ENCODE measurements at places on chromosomes 11 and 22.
A peak's percentile ranks its signal among the peaks of the same experiment; 100 is the strongest.

DNA sequence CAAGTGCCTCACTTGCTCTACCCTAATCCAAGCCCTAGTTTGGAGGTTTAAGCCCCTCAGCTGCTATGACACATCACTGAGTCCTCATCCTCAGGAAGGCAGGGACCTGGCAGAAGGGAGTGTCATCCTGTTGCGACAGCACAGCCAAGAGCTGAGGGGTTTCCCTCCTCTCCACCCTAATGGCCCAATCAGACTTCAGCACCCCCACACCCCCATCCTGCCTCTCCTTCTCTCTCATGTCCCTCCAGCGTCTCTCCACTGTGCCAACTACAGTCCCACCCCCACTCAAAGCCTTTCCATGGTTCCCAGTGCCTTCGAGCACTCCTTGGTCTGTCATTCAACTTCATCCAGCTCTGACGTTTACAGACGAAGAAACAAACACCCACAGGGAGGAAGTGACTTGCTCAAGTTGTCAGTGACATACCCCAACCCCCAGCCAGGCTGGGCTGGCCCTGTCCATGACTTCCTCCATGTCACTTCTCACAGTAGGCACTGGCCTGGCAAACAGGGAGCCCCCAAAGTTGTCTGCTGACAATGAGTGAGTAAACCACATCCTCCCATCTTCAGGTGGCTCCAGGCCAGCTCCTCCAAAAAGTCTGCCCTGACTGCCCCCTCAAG is 15.6 kb downstream of the ARAP1 start:
- DNase-seq: peak; percentile 19

GRCh38 chr11:94769880-94770279 is 1.7 kb downstream of the AMOTL1 start:
- DNase-seq: no peak

DNA sequence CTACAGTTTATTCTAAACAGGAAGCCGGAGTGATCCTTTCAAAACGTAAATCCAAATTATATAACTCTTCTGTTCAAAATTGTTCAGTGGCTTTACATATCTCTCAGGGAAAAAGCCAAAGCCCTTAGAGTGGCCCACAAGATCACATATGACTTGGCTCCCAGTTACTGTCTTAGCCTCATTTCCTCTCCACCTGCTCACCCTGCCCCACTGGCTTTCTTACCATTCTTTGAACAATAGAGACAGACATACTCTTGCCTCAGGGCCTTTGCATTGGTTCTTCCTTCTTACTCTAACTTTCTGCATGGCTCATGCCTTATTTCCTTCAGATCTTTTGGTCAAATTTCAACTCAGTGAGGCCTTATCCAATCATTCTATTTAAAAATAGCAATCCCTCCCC is 52.1 kb downstream of the STIM1 start:
- no peak for DNase-seq

- no peak for DNase-seq
Measured at GRCh38 chr11:128239306-128239705, 348.1 kb downstream of the ETS1 start.

DNA sequence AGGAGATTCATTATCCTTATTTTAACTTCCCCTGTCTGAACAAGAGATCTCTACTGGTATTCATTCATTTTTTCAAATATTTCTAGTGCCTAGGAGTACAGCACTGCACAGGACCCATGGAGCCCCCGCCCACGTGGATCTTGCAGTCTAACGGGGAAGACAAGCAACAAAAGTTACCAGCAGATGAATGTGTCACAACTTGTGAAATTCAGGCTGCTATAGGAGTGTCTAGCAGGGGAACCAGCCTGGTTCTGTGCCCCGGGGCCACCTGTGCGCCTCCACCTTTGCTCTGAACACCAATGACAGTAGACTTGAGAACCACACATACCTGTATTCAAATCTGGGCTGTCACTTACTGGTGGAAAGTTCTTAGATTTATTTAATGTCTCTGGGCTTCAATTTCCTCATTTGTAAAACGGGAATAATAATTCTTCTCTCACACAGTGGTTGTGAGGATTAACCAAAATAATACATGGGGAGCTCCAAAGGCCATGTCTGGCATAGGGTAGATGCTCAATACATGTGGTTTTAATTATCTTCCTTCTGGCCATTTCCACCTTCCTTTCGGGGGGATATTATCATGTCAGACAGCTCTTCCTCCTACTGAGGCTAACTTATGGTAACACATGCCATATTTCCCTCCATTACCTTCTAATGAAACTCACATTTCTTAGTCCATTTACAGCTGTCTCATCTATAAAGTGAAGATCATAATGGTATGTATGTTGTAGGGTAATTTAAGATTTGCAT is 17.8 kb downstream of the POU2AF1 start:
- no peak for DNase-seq

DNA sequence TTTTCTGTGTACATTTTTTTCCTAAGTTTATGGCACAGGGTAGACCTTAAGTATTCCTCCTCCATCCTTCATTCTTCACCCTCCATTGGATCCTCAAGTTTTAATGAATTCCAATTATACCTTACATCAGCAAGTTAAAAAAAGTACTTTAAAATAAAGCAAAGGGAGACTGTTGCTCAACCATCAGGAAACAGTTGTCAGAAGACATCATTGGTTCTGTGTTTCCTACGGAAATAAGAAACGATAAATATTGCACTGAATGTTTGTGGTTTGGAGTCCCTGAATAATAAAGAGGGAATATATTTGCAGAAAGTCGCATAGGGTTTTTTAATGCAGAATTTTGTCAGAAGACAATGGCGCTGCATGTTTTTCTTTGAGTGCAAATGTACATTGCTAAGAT is 28.1 kb upstream of the LDHA start:
- no peak for DNase-seq

DNA sequence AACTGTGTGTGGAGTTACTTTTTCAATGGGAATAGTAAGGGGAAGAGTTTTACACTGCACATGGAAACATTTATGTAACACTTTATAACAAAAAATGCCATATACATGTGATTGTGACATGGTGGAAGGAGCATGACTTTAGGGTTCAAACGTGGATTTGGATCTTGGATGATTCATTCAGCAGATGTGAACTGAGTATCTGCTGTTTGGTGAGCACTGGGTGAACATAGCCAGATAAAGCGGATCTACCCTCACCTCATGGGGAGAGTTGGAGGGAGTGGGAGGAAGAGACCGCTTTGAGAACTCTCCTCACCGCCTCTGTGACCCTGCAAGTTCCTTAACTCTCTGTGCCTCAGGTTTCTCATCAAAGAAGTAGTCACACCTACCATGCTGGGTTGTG is 3.1 kb downstream of the NAA40 start:
- DNase-seq: no peak

DNA sequence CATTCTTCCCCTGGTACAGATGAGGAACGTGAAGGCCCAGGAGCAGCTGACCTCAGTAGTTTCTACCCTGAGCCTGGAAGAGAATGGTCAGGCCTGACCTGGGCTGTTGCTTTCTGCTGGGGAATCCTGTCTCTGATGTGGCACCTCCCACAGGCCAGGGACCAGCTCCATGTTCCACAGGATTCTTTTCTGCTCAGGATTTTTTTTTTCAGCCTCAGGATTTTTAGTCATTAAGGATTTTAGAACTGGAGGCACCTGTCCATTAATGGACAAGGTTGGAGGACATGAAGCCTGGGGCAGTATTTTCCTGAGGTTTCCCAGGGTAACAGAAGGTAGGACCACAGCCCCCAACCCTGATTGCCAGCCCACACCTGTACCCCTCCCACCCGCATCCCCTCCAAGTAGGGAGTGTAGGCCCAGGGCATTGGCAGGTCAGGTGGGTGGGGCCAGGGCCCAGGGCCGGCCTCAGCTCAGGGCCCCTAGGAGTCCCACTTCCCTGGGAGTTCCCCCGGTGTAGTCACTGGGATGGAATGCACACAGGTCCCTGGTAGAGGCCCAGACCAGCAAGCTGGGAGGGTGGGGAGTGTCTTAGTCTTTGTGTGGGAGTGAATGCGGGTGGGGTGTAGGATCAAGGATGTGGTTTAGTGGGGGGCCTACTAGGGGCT is 16.1 kb downstream of the BIK start:
- DNase-seq: no peak

GRCh38 chr11:74577624-74578396 is 14.6 kb upstream of the POLD3 start:
- no peak for DNase-seq

DNA sequence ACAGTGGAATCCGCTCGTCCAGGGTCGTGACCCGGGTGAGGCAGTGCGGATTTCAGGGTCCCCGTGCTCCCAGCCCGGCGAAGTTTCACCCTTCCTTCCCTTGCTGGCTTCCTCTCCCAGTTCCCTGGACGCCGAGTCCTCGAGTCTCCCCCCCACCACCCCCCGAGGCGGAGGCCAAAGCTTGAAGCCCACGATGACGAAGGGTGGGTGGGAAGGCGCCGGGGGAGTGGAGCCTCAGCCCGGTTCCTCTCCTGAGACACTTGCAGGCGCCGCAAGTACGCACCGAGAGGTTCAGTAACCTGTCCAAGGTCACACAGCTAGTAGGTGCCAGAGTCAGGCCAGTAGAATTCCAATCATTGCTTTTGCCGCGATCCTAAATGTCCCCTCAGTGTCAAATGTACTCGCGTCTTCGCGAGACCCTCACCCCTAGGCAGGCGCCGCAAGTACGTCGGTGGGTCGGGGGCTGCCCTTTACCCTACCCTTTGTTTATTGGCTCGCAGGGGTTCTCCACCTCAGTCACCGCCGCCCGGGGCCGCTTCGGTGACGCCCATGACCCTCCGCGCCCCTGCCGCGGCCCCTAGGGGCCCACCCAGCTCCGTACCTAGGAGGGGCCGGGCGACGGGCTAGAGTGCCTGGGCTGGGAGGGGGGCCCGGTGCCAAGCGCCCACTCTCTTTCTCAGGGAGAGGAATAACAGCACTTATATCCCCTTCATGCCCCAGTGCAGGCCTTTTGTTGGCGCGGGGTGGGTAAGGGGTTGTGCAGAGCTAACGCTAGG is 5.7 kb upstream of the CHRM1 start:
- no peak for DNase-seq

DNA sequence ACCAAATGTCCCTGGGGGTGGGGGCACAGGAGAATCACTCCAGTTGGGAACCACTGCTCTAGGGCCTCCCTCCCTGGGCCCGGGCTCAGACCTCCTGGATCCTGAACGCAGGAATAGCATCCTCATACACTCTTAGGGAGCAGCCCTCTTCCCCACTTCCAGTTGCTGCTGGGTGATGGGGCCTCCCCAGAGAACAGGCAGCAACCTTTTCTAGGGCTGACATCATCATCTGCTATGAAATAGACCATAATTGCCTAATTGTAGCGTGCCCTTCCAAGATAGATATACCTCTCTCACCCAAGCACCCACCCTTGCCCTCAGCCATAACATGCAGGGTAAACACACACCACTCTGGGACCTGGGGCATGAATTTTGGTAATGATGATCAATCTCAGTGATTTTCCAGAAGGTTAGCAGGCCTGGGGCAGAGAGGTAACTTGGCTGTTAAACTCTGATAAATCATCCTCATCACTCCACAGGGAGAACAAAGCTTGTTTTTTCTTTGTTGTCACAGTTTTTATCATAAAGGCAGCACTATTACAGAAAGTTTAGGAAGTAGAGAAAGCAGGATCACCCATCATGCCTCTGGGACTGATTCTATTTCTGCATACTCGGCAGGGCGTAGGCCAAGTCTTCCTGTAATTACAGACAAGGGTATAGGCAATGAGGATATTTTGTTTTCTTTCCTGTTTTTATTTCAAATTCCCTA is 88.3 kb upstream of the PRDM11 start:
- DNase-seq: no peak

DNA sequence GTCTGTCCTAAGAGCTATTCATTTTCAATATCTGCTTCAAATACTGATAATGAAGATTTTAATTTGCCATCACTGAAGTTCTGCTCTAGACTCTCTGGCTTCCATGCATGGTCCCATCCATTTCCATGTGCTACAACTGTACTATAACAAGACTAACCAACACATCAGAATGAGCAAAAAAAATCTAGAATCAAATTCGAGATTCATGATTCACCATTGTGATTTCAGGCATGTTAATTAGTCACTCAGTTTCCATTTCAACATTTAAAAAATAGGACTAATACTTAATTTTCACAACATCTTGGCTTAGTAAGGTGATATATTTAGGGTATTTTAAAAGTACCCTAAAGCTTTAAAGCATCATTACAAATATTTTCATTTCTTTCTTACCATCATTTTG is 22.8 kb downstream of the PICALM start:
- no peak for DNase-seq

DNA sequence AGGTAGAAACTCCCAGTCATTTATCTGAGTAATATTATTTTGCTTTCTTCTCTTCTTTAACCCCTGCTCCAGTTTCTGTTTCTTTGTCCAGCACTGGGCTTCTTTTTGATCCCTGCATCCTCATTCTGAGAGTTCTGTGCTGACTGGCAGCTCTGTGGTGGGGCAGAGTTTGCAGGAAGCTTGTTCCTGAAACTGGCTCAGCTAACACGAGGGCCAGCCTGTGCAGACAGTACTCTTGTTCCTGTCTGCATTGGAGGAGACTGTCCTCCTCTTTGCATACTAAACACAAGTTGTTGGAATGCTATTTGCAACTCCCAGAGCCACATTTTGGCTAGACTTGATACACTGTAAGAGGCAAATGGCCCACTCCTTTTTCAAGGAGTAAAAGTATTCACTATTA is 93.1 kb upstream of the HORMAD2 start:
- DNase-seq: no peak

DNA sequence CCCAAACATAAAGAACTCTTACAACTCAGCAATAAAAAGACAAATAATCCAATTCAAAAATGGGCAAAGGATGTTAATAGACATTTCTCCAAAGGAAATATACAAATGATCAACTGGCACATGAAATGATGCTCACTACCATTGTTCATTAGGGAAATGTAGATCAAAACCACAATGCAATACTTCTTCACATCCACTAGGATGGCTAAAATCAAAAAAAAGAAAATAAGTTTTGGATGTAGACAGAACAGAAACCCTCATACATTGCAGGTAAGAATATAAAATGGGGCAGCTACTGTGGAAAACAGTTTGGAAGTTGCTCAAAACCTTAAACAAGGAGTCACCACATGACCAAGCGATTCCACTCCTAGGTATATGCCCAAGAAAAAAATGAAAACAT is 16.3 kb downstream of the SIK3 start:
- no peak for DNase-seq

DNA sequence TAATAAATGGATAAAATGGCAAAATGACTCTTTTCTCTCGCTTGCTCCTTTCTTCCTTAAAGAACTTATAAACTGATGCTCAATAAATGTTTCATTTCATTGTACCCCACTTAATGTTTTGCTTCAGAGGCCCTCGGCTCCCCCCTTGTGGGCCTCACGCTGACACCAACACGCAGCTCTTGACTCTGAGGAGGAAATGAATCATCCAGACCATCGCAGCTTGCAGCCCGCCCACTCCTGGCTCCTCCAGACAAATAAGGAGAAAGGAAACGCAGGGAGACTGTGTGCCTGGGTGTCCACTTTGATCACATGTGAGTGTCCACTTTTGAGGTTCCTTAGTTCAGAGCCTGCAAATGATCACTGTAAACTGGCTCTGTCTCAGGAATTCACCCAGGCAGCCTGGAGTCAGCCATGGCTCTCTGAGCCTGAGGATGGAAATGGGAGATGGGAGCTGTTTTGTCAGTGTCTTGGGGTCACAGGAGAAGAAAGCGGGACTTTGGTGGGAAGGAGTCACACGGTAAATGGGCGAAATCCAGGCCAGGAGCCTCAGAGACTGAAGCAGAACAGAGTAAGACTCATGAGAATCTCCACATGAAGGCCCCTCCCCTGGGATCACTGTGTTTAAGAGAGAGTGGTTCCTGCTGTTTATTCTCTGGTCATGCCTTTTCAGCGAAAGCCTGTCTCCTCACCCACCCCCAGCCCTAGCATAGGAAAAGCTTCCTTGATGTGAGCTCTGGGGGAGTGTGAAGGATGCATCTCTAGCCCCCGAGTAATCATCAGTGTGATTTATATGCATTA is 96.5 kb downstream of the CWC15 start:
- DNase-seq: peak; percentile 88

GRCh38 chr11:14638561-14638960 is 5.0 kb upstream of the PDE3B start:
- DNase-seq: peak; percentile 28
